ENCODE measurements at places on chromosomes 12 and 14.

- no peak for DNase-seq
Observed at GRCh38 chr14:67270145-67270753, 29.0 kb downstream of the PALS1 start.

DNA sequence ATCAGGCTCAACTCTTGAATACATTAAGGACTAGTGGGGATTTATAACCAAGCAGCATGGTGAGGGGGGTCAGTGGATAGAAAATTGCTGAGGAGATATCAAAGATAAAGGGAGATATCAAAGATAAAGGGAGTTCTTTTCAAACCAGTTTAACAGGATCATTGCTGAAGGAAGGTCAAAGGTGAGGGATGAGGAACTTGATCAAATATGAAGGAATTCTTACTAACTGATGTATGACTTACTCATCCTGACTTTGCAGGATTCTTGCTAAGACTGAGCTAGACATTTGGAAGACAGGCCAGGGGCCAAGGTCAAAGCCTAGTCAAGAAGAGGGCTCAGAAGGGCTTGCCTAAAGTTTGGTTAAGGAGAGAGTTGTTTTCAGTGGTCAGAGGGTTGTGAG, 4.8 kb downstream of the ABHD4 start:
- DNase-seq, result no peak

DNA sequence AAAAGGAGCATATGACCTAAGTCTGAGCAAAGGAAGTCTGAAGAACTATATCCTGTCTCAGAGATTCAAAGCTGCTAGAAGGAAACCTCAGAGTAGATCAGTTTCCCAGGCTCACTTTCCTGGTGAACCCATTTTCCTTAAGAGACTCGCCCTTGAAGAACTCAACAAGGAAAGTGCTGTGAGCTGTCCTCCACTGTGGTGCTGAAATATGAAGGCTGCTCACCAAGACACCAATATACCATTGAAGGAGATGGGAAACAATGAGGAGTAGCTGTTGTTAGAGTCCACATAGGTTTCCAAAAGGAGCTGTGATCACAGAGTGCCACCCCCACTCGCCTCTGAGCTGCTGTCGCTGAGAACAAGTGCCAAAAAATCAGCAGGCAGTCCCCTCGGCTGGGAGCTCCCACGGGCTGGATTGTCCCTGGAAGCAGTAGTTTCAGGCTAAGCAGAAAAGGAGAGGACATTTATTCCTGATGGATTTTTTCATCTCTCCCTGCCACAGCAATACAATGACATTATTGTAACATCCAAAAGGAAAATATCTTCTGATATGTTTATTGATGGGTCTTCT, 282.1 kb downstream of the RPS29 start:
- peak; percentile 42 for DNase-seq

- no peak for DNase-seq
Observed at GRCh38 chr14:23639891-23640523, 3.8 kb downstream of the DHRS2 start.

DNA sequence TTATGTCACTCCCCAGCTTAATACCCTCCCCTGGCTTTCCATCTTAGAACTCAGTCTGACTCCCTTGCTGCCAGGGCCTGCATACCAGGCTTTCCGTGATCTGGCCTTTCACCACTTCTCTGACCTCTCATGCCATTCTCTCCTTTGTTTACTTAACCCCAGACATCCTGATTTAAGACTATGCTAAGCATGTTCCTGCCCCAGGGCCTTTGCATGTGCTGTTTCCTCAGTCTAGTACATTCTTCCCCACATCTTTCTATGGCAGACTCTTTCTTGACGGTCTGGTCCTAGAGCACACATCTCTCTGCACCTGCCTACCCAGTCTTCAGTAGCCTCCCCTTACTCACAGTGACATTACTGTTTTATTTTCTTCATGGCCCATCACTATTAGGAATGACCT, 42.2 kb downstream of the PLXNC1 start:
- no peak for DNase-seq

GRCh38 chr14:71142375-71143038, 235.2 kb downstream of the PCNX1 start:
- DNase-seq, result peak; percentile 95

- no peak for DNase-seq
Observed at GRCh38 chr14:73324533-73324932, 87.2 kb downstream of the PAPLN start.

GRCh38 chr14:72165229-72165698, 233.0 kb downstream of the RGS6 start:
- no peak for DNase-seq

- no peak for DNase-seq
Observed at GRCh38 chr12:109482894-109483293, 5.5 kb downstream of the UBE3B start.

GRCh38 chr14:97945631-97946030, 1148.4 kb downstream of the VRK1 start:
- no peak for DNase-seq

DNA sequence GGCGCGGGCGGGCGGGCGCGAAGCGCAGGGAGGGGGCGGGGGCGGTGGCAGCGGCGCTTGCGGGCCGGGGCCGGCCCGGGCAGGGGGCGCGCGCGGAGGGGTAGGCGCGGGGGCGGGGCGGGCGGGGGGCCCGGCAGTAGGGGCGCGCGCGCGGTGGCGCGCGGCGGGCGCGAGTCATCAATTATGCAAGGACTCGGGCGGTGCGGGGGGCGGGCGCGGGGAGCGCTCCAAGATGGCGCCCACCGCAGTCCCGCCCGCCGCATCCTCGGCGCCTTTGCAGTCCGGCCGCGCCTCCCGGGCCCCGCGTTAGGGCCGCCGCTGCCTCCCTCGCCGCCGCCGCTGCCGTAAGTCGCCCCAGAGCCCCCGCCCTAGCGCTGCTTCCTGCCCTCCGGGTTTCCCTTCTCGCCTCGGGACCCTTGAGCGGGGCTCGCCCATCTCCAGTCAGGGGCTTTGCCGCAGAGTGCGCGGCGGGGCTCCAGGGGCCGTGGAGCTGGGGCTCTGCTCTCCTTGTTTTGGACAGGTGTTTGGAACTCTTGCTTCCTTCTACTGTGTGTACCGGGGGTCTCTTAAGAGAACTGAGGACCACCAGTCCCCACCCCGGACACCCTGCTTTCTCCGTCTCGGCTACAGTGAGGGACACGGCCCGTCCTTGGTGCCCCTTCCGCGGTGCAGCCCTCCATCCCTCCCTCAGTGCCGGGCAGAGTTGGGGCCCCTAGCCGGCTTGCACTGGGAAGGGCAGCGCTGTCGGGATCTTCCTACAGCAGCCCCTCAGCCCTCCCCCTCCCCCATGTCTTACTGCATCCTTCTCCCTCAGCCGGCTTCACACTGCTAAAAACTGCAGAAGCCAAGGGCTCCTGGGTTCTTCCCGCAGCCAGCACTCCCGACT, at the start of gene SCN8A:
Gene SCN8A (plus strand): TSS at position 218 of the 886 bp plus-strand sequence. CDS start 71,585 bp downstream, outside the sequence.
- DNase-seq, result peak; percentile 49

DNA sequence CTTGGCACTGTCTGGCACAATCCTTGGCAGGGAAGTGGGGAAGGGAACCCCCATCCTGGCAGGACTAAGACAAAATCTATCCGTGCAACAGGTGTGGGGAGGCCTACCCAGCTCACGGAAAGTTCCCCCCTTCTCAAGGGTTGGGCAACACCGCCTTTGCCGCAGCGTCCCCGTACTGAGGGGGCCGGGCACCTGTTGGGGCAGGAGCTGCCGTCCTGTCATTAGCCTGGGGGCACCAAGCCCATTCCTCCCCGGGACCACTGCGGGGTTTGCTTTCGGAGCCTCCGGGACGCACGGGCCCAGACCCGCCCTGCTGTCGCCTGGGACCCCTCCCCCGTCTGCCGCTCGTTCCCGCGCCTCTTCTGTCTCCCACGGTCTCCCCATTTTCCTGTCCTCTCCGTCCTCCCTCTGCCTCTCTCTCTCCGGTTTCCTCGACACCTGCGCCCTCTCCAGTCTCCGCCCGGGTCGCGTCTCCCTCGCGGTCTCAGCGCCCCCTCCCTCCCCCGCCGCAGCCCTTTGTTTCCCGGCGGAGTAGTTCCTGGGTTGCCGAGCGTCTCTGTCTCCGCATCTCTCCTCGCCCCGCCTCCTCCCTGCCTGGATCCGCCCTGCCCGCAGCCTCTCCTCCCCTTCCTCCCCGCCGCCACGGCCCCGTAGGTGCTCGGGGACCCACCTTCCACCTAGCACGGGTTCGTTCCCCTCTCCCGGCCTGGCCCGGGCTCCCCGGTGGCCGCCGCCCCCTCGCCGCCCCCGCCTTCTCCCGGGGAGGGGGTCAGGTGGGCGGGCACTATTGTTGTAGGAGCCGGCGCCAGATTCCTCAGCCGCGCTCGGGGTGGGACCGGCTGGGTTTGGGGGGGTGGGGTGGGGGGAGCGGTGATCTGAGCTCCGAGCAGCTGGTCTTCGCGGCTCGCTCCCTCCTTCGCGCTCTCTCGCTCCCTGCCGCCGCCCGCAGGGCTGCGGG, at the start of gene CACNB3:
Gene CACNB3 (plus strand): TSS at position 624 of the 958 bp plus-strand sequence. CDS start 434 bp downstream, outside the sequence.
- DNase-seq, result peak; percentile 62

GRCh38 chr14:34165847-34166350, 215.0 kb upstream of the EGLN3 start:
- DNase-seq, result no peak

- no peak for DNase-seq
Observed at GRCh38 chr12:116067892-116068291, 209.6 kb downstream of the MED13L start.

GRCh38 chr12:15477761-15478160, 155.5 kb downstream of the PTPRO start:
- DNase-seq, result no peak

- DNase-seq, result no peak
Observed at GRCh38 chr12:44875954-44876543, at the start of gene NELL2. TSS of gene NELL2 (minus strand) at chr12:44876315. CDS start at chr12:44875869, 446 bp downstream.

GRCh38 chr12:63792338-63792737, 12.6 kb downstream of the RXYLT1 start:
- no peak for DNase-seq

DNA sequence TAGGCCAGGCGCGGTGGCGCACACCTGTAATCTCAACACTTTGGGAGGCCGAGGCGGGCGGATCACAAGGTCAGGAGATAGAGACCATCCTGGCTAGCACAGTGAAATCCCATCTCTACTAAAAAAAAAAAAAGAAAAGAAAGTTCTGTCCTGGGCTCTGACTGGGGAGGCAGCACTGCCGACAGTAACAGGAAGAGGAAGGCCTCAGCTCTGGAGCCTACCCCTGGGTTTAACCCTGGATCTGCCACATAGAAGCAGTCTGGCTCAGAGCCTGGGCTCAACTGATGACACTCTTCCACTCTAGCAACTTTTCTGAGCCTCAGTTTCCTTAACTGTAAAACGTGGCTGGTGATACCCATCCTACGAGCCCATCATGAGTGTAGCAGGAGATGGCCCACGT, 60.5 kb downstream of the ACTN1 start:
- DNase-seq, result no peak

DNA sequence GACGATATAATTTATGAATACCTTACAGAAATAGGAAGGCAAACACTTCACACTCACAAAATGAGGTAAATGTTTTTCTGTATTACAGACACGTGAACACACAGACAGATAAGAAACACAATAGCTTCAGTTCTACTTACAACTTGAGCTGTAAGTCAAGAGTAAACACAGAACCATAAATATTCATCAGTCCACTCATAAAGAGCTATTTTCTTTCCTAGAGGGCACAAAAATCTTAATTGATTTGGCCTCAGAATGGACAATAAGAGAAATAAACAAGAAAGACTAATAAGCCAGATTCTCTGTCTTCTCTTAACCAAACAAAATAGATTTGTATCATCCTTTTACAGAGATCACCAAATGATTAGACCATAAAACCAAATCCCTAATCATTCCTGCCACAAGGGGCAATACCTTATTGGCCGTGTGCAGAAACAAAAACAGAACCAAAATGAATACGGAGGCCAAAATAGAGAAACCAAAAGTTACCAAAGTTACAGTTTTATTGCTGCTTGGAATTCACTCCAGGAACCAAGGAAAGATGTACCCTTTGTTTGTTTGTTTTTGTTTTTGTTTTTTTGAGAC, 38.1 kb upstream of the GARIN2 start:
- DNase-seq, result no peak

GRCh38 chr14:104512061-104512460, 67.5 kb upstream of the C14orf180 start:
- DNase-seq, result no peak

DNA sequence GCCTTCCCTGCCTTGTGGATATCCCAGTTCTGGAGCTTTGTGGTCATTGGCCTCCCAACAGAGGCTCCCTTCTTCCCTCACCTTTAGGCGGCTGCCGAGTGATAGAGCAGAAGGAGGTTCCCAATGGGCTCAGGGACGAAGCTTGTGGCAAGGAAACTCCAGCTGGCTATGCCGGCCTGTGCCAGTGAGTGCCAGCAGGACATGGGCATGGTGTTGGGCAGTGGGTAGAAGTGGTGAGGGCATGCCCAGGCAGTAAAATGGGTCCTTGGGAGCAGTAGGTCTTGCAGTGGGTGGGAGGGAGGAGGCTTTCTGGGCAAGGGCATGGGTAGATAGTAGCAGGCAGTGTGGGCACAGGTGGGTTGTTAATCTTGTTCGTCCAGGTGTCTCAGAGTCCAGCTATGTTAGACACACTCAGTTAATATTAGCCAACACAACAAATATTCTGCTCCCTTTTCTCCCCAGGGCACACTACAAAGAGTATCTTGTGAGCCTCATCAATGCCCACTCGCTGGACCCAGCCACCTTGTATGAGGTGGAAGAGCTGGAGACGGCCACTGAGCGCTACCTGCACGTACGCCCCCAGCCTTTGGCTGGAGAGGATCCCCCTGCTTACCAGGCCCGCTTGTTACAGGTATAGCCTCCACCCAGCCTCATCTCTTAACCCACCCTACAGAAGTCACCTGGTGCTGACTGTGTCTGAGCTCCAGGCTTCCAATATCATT, 1.1 kb upstream of the IRF9 start:
- DNase-seq, result no peak

- no peak for DNase-seq
Observed at GRCh38 chr12:69475237-69475975, 5.2 kb downstream of the FRS2 start.

DNA sequence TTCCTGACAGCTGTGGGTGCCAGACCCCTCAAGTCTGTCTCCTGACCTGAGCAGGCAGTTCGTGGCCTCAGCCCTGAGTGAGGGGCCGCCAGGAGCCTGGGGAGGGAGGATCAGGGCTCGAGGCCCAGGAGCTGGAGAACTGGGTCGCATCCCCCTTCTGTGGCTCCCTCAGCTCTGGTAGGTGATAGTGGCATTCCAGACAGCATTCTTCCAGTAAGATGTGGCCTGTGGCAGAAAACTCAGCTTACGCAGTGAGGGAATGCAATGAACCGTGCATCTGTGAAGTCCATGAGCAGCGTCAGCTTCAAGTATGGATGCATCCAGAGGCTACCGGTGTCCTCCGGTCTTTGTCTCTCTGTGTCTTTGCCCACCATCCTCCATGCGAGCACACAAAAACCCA, 28.4 kb upstream of the FBRSL1 start:
- no peak for DNase-seq
